ENCODE measurements at places on chromosomes 6 and 20.

DNA sequence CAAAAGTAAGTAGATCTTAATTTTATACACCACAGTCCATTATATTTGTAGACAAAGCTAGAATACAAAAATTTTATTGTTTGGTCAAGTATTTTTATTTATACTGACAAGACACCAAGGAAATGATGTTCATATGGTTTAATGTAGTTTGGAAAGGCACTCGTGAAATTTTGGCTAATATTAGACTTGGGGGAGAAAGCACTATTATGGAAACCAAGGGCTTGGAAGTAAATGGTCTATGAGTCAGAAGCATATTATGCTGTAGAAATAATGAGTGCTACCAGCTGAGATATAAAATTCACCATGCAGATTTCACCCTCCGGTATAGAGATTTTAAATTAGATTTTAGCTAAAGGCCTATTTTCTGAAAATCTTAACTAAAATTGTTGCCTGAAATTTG is 233.6 kb downstream of the KCNQ5 start:
- DNase-seq, result no peak

DNA sequence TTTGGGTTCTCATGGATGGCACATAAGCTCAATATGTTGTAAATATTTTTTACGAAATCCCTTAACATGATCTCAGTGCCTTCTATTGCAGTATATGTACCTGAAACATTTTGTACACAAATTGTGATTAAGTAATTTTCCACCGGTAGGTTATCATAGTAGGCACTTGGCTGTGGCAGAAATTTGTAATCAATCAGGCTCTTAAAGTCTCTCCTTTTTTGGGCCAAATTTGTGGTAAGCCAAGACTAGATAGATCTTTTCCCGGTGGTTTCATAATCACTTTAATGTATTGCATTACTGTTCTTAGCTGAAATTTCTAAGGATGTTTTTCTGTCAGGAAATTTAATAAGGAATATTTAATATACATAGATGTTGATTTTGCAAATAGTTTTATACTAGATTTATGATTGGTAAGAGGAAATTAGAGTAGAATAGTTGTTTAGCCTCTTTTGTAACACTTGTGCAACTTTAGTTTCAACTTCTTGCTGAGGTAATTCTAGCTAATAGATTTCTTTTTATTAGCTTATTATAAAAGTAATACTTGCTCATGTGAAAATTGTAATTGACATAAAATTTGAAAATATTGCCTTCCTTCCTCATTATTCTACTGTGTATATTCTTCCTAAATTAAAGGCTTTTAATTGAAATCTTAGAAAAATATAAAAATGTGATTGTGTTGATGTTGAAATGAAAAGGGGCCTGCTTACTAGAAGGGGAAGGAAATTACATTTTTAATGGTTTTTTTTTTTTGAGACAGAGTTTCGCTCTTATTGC is 3.2 kb downstream of the PCMT1 start:
- DNase-seq, result no peak

- no peak for DNase-seq
Measured at GRCh38 chr6:121873595-121873994, 438.1 kb downstream of the GJA1 start.

GRCh38 chr6:16564436-16564835 is 196.8 kb downstream of the ATXN1 start:
- no peak for DNase-seq

DNA sequence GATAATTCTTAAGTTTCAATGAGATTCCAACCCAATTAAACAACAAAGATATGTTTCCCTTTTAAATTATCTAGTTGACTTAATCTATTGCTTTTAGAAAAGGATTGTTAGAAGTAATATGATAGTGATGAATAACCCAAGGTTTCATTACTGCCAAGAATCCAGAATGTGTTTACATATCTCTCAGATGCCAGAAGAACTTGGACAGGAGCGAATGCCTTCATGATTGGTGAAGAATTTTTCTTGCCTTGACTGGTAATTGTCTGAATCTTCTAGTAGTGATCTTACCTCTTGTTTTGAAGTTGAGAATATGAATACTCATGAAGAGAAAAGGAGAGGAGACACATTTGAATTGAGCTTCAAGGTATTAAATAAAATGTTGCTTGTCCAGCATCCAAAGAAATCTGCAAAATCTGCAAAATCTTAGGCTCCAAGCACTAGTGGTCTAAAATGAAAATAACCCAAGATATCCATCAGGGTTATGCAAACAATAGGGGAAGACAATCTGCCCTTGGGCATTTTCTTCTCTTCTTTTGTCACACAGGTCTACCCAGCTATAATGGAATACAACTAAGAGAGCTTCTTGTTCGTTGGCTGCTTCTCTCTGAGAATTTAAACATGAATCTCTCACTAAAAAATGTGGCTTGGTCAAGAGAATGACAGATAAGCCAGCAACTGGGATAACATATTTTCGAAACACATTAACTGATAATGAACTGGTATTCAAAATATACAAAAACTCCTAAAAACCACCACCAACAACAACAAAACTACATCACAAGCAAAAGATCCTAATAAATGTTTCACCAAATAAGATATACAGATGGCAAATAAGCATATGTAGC is 928.9 kb downstream of the EYS start:
- DNase-seq, result no peak
